ENCODE measurements at places on chromosomes 7 and 10.

GRCh38 chr7:132703742-132704141 lies 127.5 kb upstream of the PLXNA4 start:
- no peak for DNase-seq

DNA sequence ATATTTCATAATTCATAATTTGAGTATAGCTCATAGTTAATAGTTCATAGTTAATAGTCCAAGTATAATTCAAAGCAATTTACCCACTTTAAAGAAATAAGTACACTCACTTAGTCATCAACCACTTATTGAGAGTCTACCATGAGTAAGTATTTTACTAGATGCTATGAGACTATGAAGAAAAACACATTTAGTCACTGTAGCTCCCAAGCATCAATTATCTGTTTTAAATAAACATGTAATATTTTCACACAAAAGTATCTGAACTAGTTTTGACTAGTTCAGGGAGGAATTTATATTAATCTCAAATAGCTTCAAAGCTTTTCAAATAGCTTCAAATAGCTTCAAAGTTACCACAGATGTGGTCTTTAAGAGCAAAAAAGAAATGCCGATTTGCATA lies 119.2 kb downstream of the ANK3 start:
- no peak for DNase-seq

- no peak for DNase-seq
Observed at GRCh38 chr10:121154846-121155245, 303.7 kb downstream of the WDR11 start.

- DNase-seq: no peak
Observed at GRCh38 chr10:98377001-98377400, 38.0 kb downstream of the PYROXD2 start.

- no peak for DNase-seq
Observed at GRCh38 chr10:46292573-46293023, 5.8 kb downstream of the ANTXRL start.

DNA sequence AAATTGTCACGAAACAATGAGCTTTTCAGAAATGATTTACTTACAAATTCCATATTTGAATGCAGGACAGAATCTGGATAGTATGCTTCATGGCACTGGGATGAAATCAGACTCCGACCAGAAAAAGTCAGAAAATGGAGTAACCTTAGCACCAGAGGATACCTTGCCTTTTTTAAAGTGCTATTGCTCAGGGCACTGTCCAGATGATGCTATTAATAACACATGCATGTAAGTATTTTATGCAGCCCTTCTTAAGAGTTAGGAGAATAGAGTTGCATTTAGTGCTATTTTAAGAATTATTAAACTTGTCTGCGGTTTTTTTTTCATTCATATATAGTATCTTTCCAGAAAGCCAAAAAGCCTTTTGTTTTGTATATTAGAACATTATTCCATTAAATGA lies 67.4 kb downstream of the MMRN2 start:
- DNase-seq: no peak

GRCh38 chr7:47285860-47286491 lies 295.9 kb downstream of the TNS3 start:
- DNase-seq: no peak

GRCh38 chr10:22017283-22018020 lies 13.9 kb upstream of the DNAJC1 start:
- no peak for DNase-seq

GRCh38 chr10:4176500-4177281 lies 391.7 kb upstream of the KLF6 start:
- no peak for DNase-seq

Data from right renal cortex interstitium (tissue), 3 donors.